ENCODE measurements at places on chromosomes 2 and 18.

- DNase-seq = no peak
These were observed 634.8 kb upstream of the ZEB2 start for GRCh38 chr2:145154731-145155130.

DNA sequence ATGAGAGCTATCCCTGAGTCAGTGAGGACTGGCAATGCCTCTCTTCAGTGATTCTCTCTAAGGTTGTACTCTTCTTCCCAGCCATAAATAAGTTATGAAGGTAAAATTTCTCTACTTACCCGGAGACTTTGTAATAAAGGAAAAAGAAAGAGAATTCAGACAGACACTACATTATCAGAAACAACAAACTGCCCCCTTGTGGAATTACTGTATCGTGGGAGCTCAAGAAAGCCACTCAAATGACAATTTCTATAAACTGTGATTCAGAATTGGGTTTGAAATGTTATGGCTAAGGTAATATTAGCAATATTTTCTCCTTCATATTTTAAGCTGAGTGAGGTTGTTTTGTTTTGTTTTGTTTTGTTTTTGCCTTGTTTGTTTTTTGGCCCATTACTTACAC is 155.8 kb upstream of the TANK start:
- no peak for DNase-seq

GRCh38 chr2:148617219-148617618 is 27.3 kb upstream of the EPC2 start:
- DNase-seq = no peak

DNA sequence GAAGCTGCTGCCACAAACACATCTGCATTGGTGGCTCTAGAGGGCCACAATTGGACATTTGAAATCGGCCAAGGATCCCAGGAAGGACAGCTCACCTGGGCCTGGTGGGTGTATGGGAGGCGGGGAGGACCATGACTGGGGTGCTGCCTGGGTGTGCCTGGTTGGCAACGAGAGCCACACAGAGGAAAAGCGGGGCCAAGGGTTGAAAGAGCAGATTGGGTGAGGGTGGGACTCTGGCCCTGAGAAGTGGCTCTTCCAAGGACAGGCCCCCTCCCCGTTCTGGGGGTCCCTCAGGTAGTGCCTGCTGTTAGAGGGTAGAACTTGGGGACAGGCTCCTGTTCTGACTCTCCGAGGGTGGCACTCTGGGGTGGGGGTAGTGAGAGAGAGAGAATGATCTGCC is 102.9 kb downstream of the CLIP4 start:
- DNase-seq = no peak

GRCh38 chr2:130156624-130157004 is 11.7 kb upstream of the CCDC74B start:
- DNase-seq = no peak

GRCh38 chr2:175840256-175840655 is 161.8 kb downstream of the LNPK start:
- no peak for DNase-seq

- no peak for DNase-seq
These were observed 64.5 kb downstream of the COA5 start for GRCh38 chr2:98543842-98544241.

- DNase-seq = no peak
These were observed 403.1 kb downstream of the IRS1 start for GRCh38 chr2:226396541-226396940.

DNA sequence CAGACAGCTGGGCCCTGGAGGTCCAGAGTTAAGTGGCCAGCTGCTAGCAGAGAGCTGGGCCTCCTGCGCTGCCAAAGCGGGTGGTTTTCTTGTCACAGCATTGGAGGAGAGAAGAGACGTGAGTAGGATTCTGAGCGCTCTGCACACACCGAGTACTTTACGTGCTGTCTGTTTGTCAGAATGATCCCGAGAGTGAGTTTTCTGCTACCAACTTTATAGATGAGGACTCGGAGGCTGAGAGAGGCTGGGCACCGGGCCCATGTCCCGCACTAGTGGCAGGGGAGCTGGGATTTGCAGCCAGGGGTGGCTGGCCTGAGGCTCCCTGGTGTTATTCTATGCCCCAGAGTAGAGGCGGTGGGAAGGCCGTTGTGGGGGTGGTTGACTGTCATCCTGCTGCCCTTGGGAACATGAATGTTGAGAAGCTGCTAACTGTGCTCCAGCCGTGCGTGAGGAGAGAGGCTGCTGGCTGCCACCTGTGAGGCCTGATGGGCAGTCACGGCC is 36.3 kb upstream of the MBP start:
- no peak for DNase-seq

GRCh38 chr2:20589975-20590703 is 60.8 kb downstream of the HS1BP3 start:
- no peak for DNase-seq

- DNase-seq = no peak
These were observed 46.9 kb downstream of the SLC66A2 start for GRCh38 chr18:79904357-79905147.

- no peak for DNase-seq
These were observed 149.8 kb downstream of the TWIST2 start for GRCh38 chr2:238997684-238998083.

DNA sequence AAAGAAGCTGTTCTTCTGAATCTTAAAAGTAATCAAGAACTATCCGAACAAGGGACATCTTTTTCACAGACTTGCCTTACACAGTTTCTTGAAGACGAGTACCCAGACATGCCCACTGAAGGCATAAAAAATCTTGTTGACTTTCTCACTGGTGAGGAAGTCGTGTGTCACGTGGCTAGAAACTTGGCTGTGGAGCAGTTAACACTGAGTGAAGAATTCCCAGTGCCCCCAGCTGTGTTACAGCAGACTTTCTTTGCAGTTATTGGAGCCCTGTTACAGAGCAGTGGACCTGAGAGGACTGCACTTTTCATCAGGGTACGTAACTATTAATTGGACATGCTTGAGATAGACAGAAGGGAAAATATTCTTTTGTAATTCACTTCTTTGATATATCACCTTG is 2.4 kb downstream of the MRPL44 start:
- no peak for DNase-seq

DNA sequence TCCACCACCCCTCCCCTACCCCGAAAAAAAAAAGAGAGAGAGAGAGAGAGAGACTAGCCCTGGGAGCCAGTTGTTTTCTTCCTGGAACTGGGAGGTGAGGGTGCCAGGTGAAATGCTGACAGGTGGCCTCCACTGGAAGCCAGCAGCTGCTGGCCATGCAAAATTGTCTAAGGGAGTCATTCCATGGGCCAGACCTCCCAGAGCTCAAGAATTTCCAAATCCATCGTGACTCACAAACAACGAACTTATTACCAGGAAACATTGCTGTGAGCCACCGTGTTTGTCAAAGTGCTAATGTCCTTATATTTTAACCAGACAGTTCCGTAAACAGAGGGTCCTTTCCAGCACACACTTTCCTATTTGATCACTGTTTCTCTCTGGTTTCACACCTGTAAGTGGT is 68.5 kb upstream of the PID1 start:
- no peak for DNase-seq

- no peak for DNase-seq
These were observed 311.8 kb upstream of the STON1 start for GRCh38 chr2:48218169-48218568.

DNA sequence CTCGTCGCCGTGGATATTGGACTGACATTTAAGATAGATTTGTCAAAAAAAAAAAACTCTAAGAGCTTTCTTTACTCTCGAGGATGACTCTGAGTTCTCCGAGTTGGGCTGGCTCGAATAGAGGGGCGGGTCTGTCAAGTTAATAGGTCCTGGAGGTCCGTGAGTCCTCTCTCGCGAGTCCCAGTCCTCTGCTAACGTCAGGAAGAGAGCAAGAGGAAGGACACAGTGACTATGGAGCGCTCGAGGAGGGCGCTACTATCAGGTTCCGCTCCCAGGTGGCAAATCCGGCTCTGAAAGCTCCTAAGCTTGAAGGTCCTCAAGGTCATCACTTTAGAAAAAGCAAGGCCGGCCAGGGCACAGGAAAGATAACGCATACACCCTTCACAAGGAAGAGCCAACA is 404 bp upstream of the AKAIN1 start:
- DNase-seq = no peak

DNA sequence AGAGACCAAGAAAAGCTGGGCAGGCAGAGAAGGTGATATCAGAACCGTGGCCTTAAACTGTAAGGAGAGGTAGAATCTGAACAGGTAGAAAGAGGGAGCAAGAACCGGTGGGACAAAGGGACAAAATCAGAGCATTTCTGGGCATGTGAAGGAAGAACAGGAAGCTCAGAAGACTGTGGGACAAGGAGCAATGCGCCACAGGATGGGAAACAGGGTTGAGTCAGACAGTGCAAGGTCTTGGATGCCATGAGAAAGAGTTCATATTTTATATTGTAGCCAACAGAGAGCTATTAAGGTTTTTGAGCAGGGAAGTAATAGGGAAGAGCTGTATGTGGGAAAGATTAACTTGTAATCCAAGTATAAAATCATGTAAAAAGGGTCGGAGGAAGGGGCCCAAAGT is 106.4 kb upstream of the UGP2 start:
- DNase-seq = no peak

DNA sequence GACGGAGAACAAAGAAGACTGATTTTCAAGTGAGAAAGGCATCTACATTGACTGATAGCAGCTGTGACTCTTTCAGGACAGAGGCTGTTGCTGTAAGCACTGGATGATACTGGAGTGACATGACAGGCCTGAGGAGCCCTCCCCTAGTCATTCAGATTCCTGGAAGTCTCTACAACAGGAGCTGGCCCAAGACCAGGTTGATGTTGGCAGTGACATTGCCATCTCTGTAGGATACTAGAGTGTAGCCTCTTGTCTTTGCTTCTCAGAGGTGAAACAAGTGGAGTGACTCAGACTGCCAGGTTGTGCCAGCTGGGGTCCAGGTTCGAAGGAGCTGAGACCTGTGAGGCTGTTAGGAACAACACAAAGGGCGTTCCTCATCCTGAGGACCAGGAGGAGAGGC is 44.7 kb upstream of the SH3RF3 start:
- DNase-seq = no peak

Measured in occipital lobe (tissue), 3 donors.